ENCODE measurements at places on chromosomes 6 and 20.

DNA sequence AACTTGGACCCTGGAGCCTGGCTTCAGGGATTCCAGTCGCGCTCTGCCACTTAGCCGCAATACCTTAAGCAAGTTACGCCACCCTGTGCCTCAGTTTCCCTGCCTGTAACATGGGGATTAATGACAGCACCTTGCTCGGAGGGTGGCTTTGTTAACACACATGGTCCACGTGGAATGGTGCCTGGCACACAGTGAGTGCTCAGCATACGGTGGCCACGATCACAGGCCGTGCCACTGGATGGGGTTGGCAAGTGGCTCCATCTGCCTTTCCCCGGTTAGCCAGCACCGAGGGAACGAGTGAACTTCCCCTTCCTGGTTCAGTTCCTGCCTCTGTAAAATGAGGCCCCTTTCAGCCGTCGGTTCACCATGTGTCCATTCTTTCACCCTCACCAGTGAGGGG is 17.2 kb downstream of the C6orf132 start:
- no peak for DNase-seq

GRCh38 chr20:23659989-23660837 is 22.5 kb upstream of the CST3 start:
- DNase-seq = peak; percentile 17

DNA sequence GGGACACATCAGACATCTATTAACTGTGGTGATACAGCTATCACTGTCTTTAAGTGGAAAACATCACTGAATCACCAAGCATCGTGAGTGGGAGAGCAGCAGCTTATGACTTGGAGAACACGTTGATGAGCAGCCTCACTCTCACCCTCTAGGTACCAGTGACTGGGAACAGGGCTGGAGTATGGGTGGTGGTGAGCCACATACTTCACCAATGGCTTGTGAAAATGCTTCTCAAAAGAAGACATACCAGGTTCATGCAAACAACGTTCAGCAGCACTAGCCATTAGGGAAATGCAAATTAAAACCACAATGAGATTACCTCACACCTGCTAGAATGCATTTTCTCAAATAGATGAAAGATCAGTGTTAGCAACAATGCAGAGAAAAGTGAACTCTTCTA is 25.3 kb downstream of the SNX5 start:
- no peak for DNase-seq

GRCh38 chr6:56374841-56375369 is 127.5 kb upstream of the COL21A1 start:
- no peak for DNase-seq

DNA sequence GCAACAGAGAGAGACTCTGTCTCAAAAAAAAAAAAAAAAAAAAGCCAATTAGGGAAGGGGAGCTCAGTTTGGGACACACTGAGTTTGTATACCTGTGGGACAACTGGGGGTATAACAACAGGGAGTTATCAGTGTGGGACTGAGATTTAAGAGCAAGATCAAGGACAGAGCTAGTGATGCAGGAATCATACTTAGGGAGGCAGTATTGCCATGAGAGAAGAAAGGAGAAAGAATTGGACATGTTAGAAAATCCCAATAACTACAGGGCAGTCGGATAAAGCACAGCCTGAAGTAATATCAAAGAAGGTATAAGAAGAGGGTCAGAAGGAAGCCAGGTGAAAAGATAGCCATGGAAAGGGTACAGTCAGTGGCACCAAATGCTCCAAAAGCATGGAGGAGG is 121.2 kb downstream of the PTPRT start:
- no peak for DNase-seq

GRCh38 chr6:126427713-126428112 is 87.8 kb downstream of the CENPW start:
- DNase-seq = no peak

DNA sequence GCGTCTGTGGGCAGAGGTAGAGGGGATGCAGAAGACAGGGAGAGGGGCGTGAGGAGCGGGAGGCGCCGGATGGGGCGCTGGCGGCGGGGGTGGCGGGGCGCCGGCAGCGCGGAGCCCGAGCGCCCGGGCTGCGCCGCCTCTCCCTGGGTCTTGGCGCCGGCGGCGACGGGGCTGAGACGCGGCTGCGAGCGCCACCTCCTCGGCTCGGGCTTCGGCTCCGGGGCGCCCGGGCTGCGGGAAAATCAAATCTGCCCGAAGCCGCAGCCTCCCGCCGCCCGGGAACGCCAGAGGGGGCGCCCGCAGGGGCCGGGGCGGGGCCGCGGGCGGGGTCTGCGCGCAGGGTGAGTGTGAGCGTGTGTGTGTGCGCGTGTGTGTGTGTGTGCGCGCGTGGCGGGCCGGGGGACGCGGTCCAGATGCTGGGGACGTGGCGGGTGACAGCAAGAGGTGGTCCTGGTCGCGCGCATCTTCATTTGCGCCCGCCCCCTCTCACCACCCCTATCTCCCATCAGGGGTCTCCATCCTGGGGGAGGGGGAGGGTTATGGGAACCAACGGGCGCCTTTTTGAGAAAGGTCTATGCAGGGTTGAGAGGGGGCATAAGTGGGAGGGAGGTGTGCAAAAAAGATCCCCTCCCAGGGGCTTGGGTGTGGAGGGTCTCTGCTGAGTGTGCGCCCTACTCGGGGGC is 646 bp upstream of the CPNE5 start:
- DNase-seq = no peak

DNA sequence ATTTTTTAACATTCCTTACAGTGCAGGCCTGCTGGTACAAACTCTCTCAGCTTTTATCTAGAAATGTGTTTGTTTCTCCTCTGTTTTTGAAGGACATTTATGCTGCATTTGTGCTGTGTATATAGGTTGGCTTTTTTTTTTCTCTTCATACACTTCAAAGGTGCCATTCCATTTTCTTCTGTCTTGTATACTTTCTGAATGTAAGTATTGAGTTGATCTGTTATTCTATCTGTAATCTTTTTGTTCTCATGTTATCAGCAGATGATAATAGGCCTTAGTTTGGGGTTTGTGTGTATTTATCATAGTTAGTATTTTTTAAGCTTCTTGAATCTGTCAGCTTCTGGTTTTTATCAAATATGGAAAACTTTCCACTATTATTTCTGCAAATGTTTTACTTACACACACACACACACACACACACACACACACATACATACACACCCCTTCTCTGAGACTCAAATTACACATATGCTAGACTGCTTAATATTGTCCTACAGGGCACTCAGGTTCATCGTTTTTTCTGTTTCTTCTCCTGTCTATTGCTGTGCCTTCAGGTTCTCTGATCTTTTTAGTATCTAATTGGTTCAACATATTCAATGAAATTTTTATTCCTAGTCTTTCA is 74.6 kb downstream of the RPP40 start:
- no peak for DNase-seq

DNA sequence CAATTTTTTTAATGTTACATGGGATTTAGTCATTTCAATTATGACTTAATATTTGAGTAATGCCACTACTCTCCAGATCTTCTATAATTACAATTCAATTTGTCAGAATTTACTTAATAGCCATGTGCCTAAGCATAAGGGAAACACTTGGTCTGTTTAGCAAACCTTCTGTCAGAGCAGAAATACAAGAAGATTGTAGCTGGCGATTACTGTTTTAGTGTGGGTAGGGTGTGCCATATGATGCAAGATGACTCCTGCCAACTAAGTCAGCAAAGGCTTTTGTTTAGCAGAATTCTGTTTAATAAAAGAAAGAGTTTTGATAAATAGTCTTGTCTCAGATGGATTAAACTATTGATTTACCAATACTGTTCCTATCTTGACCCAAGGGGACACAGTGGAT is 455.4 kb downstream of the RNF144B start:
- DNase-seq = no peak

- DNase-seq = peak; percentile 88
Observed at GRCh38 chr20:16107172-16107870, 465.9 kb downstream of the KIF16B start.

DNA sequence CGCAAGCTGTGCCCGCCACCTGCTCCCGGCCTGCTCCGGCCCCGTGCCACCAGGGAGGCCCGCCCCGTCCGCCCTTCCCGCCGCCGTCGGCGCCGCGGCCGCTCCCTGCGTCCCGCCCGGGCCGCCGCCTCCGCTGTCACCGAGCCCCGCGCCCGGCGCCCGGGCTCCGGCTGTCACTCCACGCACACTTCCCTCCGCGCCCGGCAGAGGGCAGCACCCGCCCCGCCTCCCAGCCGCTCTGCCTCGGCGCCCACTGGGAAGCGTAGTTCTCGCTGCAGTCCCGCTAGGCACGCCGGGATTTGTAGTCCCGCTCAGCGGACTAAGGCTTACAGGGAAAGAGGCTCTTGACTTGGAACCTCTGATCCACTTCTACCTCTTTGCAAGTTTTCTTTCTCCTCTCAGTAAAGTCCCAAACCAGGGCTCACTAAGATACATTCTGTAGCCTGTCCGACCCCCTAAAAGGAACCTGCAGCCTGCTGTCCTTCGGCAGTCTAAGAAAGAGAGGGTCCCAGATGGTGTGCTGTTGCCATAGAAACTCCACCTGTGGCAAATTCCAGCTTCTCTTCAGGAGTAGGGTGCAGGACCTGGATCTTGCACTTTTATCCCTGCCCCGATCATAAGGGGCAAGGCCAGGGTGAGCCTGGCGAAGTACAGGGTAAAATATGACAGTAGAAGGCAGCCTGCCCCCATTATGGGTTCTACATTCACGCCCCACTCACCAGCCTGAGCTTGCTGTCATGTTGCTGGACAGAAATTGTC is at the start of gene TFEB:
TSS of gene TFEB (minus strand) at position 182 of the 759 bp plus-strand sequence. CDS start 44,395 bp downstream, outside the sequence.
- DNase-seq = peak; percentile 71

- DNase-seq = no peak
Observed at GRCh38 chr20:32496811-32497533, 88.2 kb downstream of the NOL4L start.

GRCh38 chr20:46978951-46979491 is 84.4 kb downstream of the EYA2 start:
- peak; percentile 100 for DNase-seq

- no peak for DNase-seq
Observed at GRCh38 chr6:41266541-41266940, 19.9 kb downstream of the TREM1 start.

DNA sequence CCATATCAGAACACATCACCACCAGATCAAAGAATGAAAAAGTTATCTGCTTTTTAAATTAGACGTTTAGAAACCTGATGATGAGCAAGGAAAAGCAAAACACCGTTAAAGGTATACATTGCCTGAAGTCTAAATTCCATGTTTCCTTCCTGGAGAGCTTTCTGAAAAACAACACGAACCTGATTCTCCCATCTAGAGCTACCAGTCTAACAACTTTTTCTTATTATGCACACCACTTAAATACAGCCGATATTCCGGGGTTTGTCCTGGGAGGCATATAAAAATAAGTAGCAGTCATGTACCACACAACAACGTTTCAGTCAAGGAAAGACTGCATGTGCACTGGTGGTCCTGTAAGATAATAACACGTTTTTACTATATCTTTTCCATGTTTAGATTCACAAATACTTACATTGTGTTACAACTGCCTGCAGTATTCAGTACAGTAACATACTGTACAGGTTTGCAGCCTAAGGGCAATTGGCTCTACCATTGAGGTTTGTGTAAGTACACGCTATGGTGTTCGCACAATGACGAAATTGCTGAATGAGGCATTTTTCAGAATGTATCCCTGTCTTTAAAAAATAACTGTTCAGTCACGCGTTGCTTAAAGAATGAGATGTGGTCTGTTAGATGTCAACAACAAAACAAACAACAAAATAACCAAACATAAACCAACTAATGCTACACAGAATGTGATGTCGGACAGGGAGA is 19.1 kb upstream of the LYRM2 start:
- DNase-seq = no peak

DNA sequence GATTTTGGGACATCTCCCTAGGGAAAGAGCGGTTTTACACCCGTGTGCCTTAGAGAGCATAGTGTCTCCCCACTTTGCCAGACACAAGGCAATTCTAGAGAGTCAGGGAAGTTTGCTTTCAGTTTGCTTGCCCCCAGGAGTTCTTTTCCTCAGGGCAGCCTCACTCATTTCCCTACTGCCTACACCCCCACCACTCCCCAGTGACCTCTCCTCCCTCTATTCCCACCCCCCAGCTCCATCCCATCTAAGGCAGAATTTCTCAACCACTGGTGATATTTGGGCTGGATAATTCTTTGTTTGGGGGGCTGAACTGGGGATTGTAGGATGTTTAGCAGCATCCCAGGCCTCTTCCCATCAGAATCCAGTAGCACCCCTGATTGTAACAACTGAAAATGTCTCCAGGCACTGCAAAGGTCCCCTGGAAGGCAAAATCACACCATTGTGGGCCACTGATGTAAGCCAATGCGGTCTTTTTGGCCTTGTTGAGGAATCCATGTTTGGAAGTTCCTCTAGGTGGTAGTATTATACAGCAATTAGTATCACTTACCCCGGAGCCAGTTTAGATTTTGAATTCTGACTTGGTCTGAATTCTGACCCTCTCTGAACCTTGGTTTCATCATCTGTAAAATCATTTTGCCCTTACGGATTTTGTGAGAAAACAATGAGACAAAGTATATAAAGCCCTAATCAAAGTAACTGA is 1.3 kb downstream of the EPPIN start:
- no peak for DNase-seq

DNA sequence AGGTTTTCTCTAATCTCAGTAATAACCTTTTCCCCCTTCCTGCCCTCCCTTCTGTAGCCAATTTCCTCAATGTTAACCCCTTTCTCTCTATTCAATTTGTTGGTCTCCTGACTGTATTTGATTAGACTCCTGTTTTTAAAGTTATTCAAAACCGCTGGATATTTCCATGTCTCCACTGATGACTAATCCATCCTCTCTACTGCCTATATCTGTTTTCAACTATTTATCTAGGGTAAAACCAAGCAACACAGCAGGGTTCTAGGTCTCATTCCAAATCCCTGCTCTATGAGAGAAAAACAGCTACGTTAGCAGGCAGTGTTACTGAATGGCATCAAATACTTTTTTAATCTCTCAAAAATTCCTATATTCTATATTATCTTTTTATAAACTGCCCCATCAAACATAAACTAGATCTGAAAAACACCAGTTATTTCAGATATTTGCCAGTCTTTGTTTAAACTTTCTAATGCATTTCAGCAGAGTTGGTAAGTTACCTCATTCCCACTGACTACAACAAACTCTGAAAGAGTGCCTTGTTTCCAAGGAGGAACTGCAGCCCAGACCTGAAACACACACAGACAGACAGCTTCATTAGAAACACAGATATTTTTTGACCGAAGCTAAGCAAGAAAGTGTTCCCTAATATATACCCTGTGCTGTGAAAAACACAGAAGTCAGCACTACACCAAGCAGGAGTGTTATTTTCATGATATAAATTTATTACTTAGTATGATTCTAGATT is 8.2 kb downstream of the RTN4IP1 start:
- no peak for DNase-seq

Measured in NCI-H524 (cell line).